ENCODE measurements at places on chromosomes 12 and 14.

DNA sequence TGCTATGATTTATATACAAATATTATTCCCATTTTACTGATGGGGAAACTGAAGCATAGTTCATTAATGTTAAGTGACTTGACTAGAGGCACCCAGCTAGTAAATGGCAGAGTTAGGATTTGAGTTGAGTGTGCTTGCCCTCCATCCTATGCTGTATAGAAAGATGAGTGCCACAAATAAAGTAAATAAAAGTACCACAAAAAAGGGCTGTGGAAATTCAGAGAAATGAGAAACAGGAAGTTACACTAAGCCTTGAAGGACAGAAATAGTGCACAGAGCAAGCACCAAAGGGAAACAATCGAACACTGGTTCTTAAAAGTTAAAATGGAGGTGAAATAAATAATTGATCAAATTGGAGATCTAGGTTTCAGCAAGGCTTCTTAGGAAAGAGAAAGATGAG is 9.2 kb upstream of the ABCD2 start:
- no peak for DNase-seq

DNA sequence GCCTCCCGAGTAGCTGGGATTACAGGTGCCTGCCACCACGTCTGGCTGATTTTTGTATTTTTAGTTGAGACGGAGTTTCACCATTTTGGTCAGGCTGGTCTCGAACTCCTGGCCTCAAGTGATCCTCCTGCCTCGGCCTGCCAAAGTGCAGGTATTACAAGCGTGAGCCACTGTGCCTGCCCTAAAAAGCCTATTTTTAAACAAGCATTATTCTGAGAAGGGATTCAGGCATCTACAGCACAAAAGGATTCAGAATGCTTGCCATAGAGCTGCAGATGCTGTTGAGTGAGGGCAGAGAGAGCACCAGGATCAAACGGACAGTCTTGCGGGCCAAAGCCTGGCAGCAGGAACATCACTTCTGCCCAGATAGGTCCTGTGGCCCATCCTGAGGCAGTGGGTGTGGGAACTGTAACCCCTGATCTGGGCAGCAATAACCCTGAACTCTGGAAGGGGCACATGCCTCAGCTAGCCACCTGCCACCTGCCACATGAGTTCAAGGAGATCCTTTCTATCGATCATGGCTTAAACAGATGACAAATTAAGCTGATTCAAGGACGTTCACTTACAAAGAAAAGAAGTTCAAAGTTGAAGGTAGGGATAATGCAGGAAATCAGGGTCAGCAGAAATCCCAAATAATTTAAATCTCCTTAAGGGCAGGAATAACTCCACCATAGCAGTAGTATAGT is 16.8 kb upstream of the SNX6 start:
- no peak for DNase-seq

GRCh38 chr14:44820230-44820964 is 141.3 kb downstream of the KLHL28 start:
- DNase-seq = no peak

DNA sequence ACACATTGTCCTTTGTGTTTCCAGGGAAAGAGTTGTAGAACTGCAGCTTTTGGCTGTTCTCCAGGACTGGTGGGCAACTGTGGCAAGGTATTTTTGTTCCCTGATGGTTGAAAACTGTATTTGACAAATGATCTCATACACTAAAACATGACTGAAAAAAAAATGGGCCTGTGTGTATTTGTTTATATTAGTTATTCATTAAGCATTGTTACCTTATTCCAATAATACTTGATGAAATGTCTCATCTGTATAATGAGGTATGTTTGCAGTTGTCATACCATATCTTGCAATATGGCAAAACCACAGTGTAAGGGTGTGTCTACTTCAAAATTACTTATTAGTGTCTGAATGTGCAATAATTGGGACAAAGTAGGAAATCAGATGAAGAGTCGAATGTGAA is 479.4 kb upstream of the NOVA1 start:
- no peak for DNase-seq

- DNase-seq = no peak
Measured at GRCh38 chr12:72390146-72390545, 118.0 kb downstream of the TRHDE start.

GRCh38 chr12:54017878-54018467 is 9.2 kb downstream of the HOXC8 start:
- peak; percentile 61 for DNase-seq

DNA sequence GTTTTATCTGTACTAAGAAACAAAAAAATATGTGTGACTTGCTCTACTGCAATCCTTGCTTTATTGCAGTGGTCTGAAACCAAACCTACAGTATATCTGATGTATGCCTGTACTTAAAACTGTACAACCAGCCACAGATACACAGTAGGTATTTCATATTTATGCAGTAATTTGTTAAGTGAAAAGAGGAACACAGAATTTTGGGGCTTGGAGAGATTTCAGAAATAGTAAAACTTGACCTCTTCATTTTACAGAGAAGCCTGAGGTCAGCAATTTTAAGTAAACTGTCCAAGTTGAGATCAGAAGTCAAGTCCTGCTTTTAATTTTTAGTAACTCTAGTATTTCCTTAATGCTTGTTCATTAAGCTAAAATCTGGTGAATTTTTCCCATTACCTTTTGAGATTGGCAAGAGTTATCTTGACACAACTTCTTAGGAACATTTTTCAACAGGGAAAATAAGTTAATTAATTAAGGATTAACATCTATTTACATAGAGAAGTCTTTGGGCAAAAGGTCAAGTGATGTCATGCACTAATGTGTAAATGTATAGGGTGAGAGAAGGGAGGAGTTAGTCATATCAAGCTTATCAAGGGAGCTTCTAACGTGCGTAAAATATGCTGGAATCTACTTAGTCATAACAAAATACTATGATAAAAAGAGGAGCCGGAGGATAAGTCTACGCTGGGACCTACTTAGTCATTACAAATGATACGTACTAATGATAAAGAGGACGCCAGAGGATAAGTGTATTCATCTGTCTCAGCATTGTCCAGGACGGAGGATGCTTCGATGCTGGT is 66.0 kb upstream of the GTF2A1 start:
- no peak for DNase-seq

DNA sequence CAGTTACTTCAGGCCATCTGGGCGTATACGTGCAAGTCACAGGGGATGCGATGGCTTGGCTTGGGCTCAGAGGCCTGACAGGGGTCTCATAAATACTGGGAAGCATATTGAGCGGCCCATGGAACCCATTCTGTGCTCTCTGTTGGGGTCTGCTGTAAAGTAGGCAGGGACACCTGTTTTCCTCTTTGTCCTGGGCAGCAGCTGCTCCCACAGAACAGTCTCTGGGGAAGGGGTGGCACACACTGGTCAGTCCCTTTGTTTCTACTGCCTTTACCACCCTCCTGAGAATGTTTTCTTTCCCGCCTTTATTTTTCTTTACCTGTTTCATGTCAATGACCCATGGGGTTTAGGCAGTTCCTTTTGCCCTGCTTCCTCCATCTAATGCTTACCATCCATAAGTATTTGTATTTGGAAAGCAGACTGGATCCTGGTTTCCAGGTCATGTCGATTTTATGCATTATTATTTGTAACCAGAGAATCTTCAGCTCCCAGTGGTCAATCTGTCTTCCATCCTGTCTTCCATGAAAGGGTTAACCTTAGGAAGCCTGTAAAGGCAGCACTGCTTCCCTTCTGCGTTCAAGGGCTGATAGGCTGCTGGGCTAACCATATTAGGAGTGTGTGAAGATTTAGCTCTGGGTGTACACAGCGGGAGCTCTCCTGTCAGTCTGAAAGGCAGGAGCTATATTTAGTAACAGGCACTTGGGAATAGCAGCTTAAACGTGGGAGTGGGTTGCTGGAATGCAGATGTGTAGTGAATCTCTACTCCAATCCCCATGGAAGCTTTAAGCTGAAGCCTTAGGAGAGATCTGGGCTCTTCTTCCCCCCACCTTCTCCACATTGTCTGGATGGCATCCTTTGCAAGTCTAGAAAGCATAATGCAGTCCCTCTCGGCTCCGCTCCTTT is 124.0 kb downstream of the DYRK2 start:
- no peak for DNase-seq

GRCh38 chr12:130254461-130255276 is 83.0 kb upstream of the PIWIL1 start:
- no peak for DNase-seq

DNA sequence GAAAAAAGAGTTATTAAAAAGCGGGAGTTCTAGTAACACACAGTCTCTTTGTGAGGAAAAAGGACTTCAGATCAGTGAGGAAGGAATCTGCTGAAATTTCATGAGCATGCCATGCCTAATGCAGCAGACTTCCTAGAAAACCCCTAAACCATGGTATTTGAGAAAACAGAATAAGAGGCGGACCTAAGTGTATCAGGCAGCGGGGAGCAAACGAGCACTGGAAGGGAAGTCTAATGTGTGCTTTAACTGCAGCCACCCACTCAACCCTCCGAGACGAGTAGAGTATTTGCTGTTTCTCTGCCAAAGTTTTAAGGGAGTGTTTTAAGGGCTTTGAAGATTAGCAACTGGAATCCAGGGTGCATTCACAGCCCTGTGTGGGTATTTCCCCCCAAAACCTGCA is 36.5 kb downstream of the ACADS start:
- no peak for DNase-seq

DNA sequence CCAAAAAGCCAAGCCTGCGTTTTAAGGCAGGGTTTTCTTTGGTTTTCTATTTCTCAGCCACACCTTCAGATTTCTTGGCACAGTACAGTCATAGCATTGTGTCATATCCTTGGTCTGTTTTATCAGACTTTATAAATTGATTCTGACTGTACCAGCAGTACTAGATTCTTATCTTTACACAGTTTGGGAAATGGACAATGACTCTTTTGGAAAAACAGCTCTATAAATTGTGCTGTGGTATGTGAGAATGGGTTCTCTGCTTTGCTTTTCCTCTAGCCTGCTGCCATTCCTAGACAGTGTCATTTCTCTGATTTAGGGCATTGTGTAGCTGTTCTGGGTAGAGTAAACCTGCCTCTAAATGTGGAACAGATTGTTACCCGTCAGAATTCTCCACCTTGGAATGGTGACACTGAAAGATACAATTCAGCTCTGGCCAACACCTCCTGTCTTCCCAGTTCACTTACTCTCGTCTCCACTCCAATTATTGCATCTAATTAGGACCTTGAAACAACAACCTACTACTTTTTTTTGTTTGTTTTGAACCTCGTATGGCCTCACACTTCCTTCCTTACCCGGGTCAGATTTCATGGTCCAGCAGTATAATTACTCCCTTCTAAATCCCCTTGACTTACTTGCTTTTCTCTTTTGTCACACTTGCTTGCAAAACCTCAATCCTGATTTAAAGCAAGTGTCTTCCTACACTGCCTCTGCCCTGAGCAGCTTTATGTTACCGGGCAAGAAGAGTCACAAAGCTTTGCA is 226.3 kb downstream of the ERC1 start:
- no peak for DNase-seq

DNA sequence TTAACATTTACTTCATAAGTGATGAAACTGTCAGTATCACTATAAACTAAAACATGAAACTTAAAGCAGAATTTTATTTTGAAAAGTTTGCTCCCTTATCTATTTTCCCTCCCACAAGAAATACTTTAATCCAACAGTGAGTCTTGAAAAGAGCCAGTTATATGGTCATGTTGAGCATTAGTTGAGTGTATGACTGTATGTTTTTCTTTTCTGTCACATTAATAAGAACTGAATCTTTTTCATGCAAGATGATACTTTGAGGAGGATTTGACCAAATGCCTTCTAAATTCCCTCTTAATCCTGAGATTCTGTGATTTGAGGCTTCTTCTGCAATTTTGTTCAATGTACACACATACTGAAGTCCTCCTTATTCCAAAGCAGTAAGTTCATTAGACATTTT is 33.7 kb upstream of the YARS2 start:
- no peak for DNase-seq

DNA sequence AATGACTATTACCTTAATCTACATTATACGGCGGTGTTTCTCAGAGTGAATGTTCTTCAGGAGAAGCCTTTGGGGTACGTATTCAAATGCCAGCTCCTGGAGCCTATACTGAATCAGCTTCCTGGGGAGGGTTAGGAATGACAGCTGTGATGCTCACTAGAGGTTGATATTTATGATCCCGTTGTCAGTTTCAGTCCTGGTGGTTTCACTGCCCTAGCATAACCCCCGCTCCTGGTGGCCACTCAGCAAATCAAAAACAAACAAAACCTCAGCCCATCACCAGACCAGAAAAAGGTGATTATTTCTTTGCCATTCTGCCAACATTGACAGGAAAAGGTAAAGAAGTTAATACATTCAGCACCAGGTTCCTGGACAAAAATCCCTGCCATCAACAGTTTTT is 136.5 kb upstream of the CRY1 start:
- DNase-seq = no peak
